ENCODE measurements at places on chromosomes 11 and 22.

GRCh38 chr11:13663631-13664071 lies 4.8 kb upstream of the FAR1 start:
- DNase-seq = no peak

- no peak for DNase-seq
Measured at GRCh38 chr11:75576499-75576918, 14.5 kb downstream of the SERPINH1 start.

DNA sequence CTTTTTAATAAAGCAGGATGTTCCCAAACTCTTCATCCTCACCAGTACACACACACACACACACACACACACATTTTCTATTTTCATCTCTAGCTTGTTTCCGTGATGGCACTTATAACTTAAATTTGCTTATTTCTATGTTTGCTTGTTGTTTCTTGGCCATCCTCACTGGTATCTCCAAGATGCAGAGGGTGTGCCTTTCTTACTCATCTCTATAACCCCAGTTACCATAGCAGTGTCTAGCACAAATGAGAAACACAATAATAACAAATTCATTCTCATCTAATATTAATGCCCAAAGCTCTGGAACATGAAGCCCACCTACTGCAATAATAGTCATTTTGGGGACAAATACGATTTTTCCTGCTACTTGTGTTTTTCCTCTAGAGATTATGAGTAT lies 156.3 kb downstream of the GRM5 start:
- no peak for DNase-seq

DNA sequence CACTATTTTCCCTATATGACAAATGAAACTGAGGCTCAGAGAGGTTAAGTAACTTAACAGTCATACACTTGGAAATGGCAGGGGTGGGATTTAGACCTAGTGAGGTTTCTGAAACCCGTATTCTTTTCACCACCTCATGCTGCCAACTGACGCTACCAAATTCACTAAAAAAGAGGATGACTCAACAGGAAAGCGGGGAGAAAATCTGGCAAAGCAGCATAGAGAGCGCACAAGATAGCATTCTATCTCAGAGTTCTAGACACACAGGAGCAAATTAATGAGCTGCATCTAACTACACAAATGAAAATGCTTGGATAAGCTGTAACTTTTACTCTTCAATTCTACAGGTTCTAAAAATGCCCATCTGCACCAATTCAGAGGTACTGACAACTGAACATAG lies 136.4 kb downstream of the RBFOX2 start:
- peak; percentile 44 for DNase-seq

DNA sequence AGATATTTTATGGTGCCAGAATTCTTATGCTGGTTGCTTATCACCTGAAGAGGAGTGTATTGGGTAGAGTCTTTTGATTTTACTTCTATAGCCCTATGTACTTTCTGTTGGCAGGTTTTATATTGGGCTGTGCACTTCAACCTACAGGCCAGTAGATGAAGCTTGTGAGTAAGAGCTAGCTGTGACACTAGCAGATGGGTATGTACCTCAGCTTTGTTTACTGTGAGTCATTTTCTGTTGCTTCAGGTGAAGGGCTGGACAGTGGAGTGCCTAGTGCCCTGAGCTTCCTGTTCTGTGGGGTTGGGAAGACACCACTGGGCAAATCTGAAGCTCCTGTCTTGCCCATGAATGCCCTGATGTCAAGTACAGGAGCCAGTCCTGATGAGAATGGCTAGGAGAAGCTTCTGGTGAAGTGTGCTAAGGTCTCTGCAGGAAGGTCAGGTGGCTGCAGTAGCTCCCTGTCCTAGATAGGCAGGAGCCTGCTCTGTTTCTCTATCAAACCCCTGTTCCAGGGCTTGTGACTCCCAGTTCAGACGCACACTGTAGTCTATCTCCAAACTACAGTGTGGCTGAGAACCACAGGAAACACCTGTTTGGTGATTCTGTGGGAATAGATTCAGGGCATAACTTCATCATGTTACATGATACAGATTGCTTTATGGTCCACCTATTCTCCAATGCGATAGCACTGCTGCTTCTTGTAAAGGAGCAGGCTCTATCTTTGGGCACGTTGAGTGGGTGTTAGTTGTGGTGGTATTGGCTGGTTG lies 755.7 kb downstream of the KCNA4 start:
- DNase-seq = no peak

- DNase-seq = no peak
Measured at GRCh38 chr11:119483341-119483880, 60.4 kb upstream of the THY1 start.

GRCh38 chr11:9880657-9881056 lies 216.8 kb downstream of the SWAP70 start:
- no peak for DNase-seq

GRCh38 chr11:69178819-69179482 lies 23.2 kb downstream of the SMIM38 start:
- no peak for DNase-seq

GRCh38 chr11:1744891-1745700 lies 5.3 kb downstream of the IFITM10 start:
- DNase-seq = no peak

DNA sequence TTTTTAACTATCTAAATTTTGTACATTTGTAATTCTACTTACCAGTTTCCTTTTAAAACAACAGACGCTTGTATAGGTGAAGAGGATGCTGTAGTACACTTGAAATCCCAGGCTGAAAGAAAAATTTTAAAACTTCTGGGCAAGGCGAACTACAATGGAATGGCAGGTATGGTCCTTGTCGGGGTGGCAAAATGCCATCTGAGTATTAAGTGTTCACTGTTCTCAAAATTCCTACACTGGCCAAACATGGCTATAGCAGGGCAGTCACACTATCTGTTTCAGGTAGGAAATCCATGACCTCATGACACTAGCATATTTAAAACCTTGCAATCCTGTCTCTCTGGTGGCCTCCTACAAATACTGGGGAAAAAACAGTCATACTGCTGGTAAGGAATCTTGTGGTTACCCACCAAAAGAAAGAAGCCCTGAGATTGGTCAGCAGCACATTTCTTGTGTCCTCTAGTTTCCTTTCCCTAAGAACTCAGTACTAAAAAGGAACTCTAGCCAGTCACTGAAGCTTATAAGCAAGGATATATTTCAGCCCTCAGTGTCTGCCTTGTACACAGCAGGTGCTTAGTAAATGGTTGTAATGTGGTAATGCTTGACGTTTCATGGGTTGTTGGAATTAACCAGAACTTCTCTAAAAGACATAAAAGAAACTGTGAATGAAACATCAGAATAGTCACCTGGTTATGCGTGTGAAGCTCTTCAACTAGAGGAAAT lies 5.2 kb upstream of the ZC3H12C start:
- no peak for DNase-seq

DNA sequence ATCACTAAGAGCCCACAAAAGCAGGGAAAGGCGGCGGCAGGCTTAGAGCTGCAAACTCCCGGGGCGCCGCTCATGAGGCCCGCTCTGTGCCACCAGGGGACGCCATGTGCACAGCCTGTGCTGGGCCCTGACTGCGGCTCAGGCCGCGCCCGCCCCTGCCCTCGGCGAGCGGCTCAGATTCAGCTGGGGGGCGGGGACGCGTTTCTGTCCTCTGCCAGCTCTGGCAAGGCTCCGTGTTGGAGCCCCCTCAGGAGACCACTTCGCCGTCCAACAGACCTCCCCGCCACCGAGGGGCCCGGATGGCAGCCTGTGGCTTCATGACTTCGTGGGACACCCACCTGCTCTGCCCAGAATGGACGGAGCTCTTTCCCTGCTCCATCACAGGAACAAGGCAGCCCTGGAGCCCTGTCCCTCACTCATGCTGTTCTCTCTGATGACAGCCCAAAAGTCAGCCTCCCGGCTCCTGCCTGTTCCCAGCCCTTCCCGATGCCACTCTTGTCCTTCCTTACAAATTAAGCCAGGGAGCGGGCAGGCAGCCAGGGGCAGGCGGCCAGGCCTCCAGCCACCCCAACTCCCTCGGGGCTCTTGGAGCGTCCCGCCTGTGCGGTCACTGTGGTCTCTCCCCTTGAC lies 69.1 kb downstream of the NAT10 start:
- no peak for DNase-seq

DNA sequence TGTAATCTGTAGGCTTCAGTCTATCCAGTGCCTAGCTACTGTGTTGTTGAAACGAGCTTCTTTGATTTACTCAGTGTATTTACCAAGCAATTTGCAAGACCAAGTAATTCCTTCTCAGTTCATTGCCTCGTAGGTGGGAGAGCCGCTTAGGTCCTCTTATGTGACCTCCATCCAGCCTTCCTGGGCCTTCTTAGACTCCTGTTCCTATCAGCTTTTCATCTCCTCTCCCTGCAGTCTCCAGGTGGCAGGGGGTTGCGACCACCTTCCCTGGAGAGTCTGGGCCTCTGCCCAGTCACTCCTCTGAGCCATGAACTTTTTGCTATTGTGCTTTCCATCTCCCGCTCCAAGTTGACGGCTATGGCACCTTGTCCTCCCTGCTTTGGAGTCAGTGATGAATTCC lies 251.8 kb downstream of the KIRREL3 start:
- DNase-seq = no peak

GRCh38 chr22:44526779-44527126 lies 28.7 kb upstream of the RTL6 start:
- DNase-seq = no peak
